ENCODE measurements at places on chromosomes 4 and X.

- DNase-seq: no peak
Observed at GRCh38 chr4:65416891-65417290, 253.4 kb downstream of the EPHA5 start.

DNA sequence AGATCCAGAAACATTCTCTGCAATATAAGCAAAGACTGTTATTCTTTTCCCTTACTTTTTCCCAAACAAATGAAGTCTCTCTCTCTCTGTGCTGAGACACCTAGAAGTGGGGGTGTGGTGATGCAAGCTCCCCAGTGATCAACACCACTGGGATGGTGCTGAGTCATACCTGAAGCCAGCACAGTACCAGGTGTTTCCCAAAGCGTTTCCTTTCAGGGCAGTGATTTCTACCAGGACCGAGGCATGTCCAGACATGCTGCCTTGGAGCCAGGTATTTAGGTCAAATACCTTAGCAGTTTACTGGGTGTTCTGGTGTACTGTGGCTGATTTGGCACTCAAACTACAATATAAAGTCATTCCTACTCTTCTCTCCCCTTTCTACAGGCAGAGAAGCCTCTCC, 726.5 kb downstream of the FAM133A start:
- DNase-seq: no peak

DNA sequence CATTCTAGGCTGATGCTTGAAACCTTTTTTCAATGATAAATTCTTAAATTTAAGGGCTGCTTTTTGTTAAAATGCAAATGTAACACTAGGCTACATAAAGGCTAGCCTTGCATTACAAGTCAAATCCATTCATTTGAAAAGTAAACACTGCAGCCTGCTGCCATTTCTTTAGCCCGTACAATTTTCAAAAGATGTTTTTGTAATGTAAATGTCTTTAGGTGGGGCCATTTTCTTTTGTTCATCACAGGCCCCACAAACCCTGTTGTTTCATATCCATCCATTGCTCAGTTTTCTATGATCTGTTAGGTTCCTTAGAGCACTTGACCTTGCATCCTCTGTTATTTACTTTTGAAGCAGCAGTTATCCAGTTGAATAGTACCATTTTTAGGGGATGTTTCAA, 296.2 kb upstream of the AMOT start:
- no peak for DNase-seq

- no peak for DNase-seq
Observed at GRCh38 chr4:25283948-25284347, 28.6 kb upstream of the ZCCHC4 start.

DNA sequence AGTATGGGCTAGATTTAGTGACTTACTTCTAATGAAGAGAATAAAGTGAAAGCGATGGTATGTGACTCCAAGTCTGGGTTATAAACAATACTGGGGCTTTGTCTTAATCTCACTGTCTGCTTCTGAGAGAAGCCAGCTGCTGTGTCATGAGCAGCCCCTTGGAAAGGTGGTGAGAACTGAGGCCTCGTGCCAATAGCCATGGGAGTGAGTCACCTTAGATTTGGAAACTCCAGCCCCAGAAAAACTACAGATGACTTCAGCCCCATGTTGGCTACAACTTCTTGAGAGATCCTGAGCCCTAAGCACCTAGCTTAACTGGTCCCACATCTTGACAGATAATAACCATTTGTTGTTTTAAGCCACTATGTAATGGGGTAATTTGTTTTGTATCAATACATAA, 77.6 kb downstream of the CWH43 start:
- DNase-seq: no peak

- DNase-seq: no peak
Observed at GRCh38 chrX:151543706-151544105, 19.8 kb upstream of the PASD1 start.

Data from hypothalamus (tissue), 51 donors.